ENCODE measurements at places on chromosomes 4 and X.

DNA sequence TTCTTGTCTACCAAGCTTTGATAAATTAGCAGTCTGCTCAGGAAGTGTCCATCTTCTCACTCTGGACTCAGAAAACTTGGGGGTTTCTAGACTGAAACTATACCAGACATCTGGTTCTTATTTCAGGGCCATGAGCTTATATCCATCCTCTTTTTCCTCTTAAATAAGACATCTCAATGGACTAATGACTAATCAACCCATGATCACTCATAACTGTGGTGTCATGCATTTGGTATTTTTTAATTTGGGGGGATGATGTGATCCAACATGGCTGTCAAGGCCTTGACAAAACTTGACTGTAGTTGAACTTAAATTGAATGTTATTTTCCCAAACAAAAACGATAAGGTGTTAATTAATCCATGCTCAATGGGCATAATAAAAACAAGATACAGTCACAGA is 87.8 kb downstream of the GPRASP3 start:
- no peak for DNase-seq

DNA sequence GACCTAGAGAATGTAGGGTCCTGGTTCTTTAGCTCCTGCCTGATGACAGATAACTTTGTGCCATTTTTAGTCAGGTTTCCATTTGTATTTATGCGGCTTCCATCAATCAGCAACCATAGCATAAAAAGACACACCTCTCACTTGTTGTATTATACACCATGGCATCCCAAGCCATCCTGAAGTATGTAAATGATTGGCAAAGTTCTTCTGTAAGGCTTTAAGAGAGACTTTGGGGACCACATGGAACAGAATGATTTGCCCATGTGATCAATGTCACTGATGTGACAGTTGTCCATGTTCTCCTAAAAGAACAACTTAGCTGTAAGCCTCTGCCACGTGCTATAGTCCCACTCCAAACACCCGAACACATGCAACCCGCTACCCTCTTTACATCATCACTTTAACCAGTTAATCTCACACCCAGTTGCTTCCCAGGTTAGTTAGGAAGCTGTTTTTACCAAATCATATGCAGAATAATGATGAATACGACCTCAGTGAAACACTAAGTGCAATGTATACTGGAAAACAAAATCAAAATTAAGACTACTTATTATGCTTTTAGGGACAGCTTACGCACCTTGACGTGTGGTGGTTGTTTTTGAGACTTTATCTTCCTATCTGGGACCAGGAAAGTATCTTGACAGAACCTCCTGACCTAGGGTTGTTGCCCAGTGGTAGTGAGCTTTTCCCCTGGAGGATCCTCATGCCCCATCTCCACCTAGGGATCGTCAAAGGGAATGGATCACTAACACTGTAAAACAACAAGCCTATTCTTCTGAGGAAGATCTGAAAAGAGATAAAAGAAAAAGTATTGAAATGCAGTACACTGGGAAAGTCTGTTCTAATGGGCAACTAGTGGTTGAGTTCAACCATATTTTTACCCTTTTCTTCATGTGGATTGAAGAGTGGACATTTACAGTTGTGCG is 267.8 kb downstream of the CHIC1 start:
- no peak for DNase-seq

DNA sequence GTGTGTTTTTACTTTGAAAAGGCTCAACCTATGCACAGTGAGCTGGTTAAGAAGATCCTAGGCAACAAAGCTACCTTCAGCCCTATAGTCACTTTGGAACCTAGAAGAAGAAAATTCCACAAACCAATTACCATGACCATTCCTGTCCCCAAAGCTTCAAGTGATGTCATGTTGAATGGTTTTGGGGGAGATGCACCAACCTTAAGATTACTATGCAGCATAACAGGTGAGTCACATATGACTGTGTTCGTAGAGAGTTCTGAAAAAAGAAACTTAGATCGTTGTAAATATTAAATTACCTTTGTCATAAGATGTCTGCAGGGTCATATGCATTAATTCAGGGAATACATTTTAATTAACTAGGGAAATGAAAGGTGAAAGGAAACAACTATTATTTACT is 287.1 kb downstream of the ANK2 start:
- DNase-seq, result no peak

DNA sequence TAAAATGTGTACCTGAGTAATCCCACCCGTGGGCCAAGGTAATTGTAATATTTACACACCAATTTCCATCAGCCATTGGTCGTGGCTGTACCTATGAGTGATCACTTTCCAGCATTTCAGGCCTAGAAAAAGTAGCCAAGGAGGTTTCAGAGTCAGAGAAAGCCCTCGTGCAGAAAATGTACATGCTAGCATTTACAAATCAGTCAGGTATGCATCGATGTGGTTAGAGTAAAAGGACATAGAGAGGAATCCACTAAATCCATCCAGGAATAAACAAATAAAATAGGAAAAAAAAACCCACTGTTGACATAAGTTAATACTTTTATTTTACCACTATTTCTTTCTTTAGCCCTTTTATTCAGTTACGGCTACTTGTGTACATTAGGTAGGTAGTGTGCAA is 256.8 kb downstream of the TRIML1 start:
- DNase-seq, result no peak

- DNase-seq, result no peak
Observed at GRCh38 chr4:74793757-74794381, 454 bp downstream of the BTC start.

GRCh38 chr4:19707876-19708275 is 543.8 kb upstream of the SLIT2 start:
- no peak for DNase-seq

- no peak for DNase-seq
Observed at GRCh38 chr4:122960611-122961000, 38.2 kb upstream of the NUDT6 start.

DNA sequence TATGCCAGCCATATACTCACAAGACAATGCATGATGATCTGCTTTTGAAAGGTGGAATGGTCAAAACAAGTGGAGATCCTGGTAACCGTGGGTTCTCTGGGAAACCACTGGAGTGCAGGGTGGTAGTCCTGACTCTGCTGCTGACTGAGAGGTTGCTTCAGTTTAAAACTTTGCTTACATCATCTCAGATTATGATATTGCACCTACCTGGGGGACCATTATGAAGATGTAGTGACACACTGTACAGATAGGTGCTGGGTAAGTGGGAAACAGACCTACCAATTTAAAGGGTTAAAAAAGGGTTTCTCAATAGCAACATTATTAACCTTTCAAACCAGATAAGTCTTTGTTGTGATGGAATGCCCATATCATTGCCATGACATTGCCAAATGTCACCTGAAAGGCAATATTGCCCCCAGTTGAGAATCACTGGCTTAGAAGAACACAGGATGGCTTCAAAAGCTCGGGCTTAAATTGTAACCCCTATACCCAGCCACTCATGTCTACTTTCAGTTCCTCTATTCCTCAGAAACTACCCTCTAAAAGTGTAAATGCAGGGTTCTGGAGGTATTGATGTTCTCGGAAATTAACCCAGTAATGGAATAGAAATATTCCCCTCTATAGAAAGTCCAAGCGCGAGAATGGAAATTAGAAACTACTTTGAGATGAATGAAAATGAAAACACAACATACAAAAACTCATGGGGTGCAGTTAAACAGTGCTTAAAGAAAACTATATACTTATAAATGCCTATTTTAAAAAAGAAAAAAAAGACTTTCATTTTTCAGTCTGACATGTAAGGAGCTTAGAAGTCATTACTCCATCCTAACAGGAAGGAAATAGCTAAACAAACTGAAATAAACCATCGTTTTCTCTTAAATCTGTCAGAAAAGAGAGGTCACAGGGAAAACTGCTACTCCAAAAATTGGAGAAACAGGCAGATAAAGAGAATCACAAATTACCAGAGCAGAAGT is 65.8 kb downstream of the ARHGEF6 start:
- no peak for DNase-seq

DNA sequence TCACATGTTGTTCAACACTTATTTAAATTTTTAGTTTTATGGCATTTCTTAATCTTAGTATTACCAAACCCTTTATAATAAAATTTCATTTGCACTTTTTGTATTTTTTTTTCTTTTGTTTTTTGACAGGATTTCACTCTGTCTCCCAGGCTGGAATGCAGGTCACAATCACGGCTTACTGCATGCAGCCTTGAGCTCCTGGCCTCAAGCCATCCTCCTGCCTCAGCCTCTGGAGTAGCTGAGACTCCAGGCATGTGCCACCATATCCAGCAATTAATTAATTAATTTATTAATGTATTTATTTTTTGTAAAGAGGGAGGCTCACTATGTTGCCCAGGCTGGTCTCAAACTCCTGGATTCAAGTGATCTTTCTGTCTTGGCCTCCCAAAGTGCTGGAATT is 133.4 kb downstream of the ADGRL3 start:
- DNase-seq, result no peak

- no peak for DNase-seq
Observed at GRCh38 chr4:19327364-19327763, 924.3 kb upstream of the SLIT2 start.

Measured in stimulated activated CD8-positive, alpha-beta memory T cell treated with anti-CD3 and anti-CD28 coated beads, Interleukin-15, amount 100 ng/mL, for 24 hours (primary cell).